ENCODE measurements at places on chromosomes 3 and 15.

DNA sequence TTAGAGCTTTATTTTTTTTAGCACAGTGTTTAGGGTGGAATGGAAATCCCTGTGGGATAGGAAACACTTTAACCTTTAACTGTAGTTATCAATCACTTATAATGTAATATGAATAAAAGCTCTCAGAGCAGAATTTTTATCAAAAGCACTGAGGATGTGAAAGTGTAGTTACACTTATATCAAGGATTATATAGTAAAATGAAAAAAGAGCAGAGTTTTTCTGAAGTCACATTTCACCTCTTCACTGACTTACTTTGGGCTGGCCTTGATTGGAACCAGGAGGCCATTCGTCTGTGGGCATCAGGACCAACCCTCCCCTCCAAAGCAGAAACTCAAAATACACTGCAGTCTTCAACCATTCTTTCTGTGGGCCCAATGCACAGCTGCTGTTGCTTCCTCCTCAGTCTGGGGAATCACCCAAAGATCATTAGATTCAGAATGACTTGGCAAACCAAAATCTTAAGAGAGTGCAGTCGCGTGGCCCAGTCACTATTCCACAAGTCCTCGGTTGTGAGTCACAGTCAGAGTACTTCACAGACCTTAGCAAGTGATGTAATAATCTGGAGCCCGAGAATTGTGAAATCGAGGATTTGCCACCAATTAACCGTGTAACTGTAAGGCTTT, 132.6 kb upstream of the COL8A1 start:
- no peak for DNase-seq

DNA sequence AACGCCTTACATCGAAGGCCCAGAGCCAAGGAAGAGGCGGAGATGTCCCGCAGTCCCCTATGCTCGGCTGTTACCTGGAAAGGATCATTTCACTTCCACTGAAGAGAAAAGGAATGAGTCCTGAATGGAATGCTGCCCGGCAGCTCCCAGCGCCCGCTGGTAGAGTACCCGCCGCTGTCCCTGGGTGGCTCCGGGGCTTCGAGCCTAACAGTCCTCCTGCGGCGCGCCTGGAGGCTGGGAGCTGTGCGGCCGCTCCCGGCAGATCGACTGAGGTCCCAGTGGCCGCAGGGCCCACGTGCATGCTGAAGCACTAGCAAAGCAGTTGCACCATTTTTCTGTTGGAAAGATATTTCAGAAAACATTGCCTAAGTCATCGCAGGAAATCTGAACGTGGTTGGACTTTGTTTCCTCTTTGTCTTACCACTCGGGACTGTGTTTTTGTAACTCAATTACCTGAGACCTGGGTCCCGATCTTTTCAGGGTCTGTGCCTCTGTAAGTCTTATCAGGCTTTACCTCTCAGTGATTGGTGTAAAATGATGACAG, 984 bp downstream of the RNU6-1 start:
- DNase-seq, result no peak

DNA sequence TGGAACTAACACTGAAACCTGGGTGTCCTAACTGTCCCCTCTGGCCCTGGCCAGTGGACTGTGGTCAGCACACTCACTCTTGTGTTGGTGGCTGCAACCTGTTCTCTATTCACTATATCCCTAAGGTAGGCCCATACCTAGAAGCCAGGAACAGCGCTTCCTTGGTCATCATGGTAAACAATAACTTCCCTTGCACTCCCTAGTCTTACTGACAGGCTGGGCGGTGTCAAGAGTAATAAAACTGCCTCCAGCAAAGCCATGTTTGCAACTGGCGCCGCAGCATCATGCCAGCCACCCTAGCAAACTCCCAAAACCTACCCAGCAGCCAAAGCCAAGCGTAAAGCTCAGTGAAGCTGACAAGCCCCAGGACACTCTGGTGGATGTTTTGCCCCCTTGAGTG, 63.1 kb upstream of the TSEN2 start:
- DNase-seq, result no peak

GRCh38 chr15:75943713-75944215, 40.1 kb downstream of the FBXO22 start:
- no peak for DNase-seq

GRCh38 chr3:129425213-129425612, 3.2 kb downstream of the EFCAB12 start:
- DNase-seq, result no peak

DNA sequence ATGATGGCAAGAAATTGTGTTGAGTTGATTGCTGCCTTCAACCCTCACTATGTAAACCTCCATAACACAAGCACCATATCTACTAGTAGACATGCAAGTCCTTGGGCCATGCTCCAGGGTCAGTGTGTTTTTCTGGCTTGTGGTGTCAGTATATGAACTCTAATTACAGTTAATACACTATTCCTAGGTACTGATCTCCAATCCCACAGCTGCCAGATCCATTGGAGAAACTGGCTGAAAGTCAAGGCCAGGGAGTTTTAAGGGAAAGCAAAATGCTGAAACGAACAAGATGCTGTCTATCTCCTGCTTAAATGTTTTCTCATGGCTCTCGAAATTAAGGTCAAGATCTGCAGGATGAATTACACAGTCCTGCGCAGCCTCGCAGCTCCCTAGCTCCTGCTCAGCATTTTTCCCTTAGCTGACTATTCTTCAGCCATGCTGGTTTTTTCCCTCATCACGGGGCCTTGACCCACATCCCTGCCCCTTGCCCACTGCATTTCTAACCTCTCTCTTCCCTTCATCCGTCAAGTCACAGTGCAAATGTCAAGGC, 425.0 kb upstream of the ADAMTS9 start:
- no peak for DNase-seq

DNA sequence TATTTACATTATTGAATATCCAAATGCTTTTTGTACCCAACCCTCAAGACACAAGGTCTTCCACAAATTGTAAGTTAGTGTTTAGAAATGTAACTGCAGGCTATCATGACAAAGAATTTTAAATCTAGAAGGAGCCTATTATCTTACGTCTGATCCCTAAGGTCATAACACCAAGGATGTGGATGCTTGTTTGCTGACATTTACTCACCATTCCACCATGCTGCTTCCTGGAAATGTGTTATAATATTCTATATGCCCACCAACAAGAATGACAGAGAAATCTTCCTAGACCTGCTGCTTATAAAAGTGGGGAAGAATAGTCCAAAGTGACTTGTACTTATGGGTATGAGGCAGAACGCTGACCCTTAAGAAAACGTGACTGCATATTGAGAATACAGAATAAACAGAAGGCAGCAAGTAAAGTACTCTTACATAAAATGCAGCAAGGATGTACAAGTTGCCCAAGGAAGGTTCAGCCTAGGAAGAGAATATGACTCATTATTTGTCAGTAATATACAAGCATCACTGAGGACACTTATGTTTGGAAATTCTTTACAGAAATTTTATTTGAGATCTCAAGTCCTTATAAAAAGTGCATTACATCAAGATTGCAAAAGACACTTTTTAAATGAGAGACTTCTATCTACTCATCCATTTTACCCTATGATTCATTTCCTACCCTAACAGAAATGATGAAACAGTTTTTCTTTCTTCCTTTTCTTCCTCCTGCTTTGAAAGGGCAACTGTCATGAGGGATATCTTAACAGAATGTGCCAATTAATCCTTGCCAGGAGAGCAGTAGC, 59.6 kb downstream of the ESYT3 start:
- DNase-seq, result no peak

- DNase-seq, result no peak
Measured at GRCh38 chr3:120396469-120396868, 47.3 kb upstream of the LRRC58 start.

DNA sequence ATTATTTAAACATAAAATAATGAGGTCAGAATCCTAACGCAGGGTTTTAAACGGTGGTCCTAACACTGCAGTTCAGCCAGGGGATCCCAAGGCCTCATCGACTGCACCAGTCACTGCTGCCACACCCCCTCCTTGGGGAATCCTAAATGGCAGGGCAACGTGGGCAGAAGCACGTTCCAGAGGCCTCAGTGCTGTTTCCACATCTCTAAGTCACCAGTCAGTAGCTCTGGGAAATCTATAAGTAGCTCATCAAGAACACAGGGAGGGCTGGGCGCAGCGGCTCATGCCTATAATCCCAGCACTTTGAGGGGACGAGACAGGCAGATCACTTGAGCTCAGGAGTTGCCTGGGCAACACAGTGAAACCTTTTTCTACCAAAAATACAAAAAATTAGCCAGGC, 47.5 kb downstream of the PRTG start:
- DNase-seq, result no peak

- no peak for DNase-seq
Measured at GRCh38 chr15:96629511-96629910, 299.0 kb downstream of the NR2F2 start.

- no peak for DNase-seq
Measured at GRCh38 chr3:186298876-186299275, 63.2 kb downstream of the DGKG start.

GRCh38 chr3:172138193-172138537, 98.8 kb downstream of the FNDC3B start:
- DNase-seq, result no peak

- DNase-seq, result no peak
Measured at GRCh38 chr15:87873516-87873915, 383.0 kb downstream of the NTRK3 start.

GRCh38 chr3:52246728-52247408, 1.3 kb downstream of the PPM1M start:
- no peak for DNase-seq

GRCh38 chr15:38229705-38230310, 22.8 kb upstream of the SPRED1 start:
- no peak for DNase-seq

GRCh38 chr3:179450901-179451264, 387 bp downstream of the GNB4 start:
- no peak for DNase-seq

DNA sequence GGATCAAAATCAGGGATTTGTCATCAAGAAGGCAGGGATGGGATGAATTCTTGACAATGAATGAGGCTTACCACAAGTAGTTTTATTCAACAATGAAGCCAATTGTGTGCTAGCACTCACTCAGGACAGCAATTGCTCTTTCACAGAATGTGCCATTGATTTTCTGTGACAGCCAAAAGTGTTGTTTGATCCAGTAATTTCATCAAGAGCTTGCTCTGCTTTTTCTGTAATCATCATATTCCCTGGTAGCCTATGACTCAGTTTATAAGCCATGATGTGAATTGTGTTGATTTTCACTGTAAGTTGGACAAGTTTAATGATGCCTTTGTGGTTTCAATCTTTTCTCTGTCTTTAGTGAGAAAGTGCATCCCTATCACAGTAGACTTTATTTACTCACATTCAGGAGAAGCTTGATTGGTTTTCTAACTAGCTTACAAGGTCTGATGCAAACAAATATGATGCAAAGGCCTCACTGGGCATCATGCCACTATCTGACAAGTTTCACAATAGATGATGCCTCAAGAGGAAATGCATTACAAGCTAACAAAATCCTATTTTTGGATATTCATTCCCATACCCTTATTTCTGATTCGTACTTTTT, 13.6 kb upstream of the CSRNP1 start:
- DNase-seq, result no peak

GRCh38 chr3:186366206-186366605, 4.2 kb upstream of the DGKG start:
- DNase-seq, result no peak

DNA sequence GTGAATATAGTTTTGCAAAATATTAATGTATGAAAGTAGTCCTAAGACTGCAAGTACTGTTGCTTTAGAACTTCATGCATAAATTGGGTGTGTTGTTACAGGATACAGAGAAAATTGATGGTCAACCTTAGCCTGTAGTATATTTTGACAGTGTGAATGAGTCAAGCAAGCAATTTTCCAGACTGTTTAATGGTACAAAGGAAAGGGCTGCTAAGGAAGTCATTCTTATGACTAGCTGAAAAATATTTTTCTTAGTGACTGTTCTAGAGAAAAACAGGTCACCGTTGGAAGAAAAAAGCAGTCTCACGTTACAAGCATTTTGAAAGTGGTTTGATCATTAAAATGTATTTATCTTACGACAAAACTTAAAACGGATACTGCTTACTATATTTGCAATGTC, 49.2 kb downstream of the MBNL1 start:
- DNase-seq, result no peak

DNA sequence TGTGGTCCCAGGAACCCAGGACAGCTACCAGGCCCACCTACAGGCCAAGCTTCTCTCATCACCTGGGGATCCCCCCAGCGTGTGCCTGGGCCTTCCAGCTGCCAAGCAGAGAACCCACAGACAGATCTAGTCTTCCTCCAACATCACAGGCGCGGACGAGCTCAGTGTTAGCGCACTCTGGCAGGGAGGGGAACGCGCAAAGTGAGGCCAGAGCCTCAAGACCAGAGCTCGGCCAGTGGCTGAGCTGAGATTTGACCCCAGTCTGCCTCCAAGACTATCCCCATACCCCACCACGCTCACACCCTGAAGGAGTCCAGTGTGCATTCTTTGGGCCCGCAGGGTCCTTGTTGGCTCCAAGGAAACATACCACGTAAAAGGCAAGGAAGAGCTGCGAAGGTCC, 5.1 kb downstream of the MFGE8 start:
- DNase-seq, result no peak

- no peak for DNase-seq
Measured at GRCh38 chr3:131804565-131805133, 230.2 kb downstream of the CPNE4 start.

DNA sequence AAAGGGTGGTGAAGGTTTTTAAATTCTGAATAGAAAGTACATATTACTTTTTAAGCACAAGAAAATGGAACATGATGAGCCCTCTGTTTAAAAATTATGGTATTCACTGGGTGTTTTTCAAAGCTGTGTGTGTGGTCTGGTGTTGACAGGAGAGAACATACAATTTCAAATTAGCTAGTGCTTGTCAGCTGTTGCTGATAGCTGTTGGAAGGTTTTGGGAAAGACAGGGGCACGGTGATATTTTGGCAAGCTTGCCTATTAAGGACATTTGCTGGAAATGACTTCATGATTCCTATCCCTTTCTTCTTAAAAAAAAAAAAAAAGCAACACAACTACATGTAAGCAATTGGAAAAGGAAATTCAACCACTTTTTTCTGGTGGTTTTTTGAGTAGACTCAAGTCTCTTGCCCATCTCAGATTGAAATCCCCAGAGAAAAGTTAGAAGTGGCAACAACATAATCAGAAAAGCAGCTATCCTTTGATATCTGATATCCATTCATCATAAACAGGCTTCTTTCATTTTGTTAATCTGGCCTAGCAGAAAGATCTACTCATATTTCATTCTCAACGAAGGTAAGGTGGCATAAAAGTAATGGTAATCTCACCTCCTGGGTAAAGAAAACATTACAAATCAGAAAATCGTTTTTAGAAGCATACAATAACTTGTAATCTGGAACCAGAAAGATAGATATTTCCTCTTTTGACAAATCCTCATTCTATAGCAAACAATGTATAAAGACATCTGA, 130.0 kb downstream of the RBMS3 start:
- DNase-seq, result no peak

DNA sequence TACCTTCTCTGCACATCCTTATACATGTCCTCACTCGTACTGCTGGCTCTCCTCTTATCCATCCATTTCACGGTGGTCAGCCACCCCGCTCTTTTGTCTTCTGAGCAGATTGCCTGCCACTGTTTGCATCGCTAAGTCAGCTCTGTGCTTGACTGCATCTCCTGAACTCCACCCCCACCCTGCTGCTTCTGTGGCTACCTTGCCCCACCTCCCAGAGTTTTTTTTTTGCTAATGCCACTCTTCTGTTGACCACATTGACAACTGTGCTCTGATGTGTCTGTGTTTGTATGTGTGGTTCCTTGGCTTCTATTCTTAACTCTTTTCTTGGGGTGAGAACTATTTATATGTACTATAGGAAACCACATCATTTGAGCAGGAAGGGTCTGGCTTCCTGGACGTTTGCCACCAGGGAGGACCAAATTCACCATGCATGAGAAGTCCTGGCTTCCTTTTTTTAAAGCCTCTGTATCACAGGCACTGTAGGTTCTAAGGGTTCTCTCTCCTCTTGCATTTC, 12.8 kb upstream of the MTMR10 start:
- DNase-seq, result no peak
